ENCODE measurements at places on chromosomes 11 and 22. TPM values are rescaled to one million over a fixed set of nuclear protein-coding genes. Genes with fewer than 3 reads are reported as not detected.

- DNase-seq = no peak
Observed at GRCh38 chr11:134044514-134045284, 24.2 kb upstream of the JAM3 start.

GRCh38 chr11:44887636-44888035 lies 63.0 kb downstream of the TP53I11 start:
- no peak for DNase-seq

The MMP7 gene
- total RNA-seq = 171 TPM

The OR2AG1 gene
- not detected for total RNA-seq

The DRD4 gene
- total RNA-seq = 1.3 TPM

The GRM5 gene
- total RNA-seq = 9.2 TPM

The PTDSS2 gene
- 30.4 TPM for total RNA-seq
